HS-27A (cell line): ENCODE measurements at places on chromosomes 11 and 22.

GRCh38 chr11:43832536-43832935 is 48.1 kb upstream of the ALKBH3 start:
- peak; percentile 49 for DNase-seq

GRCh38 chr11:61781585-61781984 is 10.8 kb downstream of the TMEM258 start:
- no peak for DNase-seq

GRCh38 chr11:96940227-96940626 is 550.4 kb downstream of the JRKL start:
- no peak for DNase-seq

DNA sequence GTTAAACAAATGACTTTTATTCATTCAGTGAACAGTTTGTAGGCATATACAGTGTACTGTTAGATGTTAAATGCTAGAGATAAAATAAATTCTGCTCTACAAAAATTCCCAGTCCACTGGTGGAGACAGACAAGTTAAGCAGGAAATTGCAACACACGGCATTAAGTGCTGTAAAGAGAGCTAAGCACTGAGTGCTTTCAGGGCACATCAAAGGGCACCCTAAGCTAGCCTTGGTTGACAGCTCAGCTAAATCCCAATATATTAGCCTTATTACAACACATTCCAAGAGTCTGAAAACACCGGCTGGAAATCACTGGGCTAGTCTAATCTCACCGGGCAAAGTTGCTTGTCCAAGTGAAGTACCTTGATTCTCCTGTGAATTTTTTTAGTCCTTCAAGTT is 55.1 kb downstream of the NOX4 start:
- DNase-seq = no peak

GRCh38 chr22:32745251-32745995 is 56.1 kb upstream of the TIMP3 start:
- no peak for DNase-seq

DNA sequence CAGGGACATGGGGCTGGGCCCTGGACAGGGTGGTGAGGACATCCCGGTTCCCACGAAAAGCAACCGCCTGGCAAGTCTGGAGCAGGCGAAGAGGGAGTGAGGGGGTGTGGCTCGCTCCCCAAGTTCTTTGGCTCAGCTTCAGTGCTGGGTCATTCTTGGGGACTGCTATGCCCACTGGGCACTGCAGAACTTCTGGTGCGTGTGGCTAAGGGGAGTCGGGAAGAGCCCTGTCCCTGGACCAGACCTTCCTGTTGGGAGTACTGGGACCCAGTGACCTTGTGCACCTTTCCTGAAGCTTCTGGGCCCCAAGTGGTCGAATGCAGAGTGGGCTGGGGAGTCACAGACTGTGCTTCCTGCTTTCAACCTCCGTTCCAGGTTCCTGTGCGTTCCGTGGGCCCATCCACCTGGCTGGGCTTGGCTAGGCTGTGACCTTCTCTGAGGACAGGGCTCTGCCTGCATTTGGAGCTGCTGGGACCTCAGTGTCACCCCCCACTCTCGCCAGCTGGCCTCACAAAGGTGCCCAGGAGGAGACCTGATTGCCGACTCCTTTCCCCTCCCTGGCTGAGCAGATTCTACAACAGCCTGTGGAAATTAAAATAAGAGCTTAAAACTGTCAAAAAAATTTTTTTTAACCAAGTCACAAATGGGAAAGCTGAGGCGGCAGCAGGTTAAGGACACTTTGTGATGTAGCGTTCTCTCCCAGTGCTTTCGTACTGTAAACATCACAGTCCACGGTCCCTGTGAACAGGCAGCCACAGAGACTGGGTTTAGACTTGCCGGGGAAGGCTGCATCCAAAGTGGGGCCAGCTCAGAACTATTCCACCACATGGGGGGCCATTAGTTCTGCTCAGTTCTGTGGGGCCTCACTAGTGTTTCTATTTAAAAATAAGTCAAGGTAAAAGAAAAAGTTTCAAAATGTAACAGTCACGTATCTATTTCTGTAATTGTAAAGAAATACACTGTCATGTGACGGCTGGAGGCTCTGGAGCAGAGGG is 63.8 kb upstream of the WNT7B start:
- no peak for DNase-seq

DNA sequence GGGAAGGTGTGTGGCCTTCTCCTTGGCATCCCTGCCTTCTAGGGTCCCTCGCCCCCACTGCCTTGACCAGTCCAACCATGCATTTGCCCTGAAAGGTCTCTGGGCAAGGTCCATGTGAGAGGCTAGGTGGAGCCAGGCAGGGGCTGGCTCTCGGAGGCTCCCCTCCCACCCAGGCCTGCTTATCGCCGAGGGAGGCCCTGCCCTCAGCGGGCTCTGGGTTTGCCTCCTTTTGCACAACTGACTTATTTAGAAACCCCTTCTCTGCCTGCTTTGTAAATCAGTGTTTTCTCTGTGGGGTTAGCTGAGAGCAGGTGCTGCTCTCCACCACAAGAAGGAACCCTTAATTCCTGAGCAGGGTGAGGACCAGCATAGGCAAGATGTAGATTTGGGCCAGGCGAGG is 47.7 kb downstream of the CD82 start:
- no peak for DNase-seq

DNA sequence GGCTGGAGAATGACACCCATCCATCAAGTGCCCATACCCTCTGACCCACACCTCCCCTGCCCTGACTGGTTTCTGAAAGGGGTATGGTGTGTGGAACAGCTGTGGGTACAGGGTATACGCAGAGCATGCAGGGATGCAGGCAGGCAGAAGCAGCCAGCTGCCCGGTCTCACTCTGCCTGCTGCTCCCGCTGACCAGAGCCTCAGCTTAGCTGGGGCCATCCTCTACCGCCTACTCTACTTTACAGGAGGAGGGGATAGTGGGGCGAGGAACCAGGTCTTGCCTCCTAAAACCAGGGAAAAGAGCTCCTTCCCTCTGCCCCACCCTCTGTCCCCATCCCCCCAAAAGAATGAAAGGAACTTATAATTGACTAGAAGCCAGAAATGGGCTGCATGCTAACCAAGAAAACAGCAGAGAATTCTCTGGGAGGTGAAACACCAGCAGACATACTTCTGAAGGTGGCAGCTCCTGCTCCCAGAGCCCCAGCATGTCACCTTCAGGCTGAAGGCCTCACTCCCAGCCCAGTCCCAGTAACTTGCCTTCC is 13.0 kb upstream of the CHRM4 start:
- no peak for DNase-seq

GRCh38 chr11:117193130-117194020 is 5.8 kb upstream of the TAGLN start:
- DNase-seq = no peak

GRCh38 chr22:26323013-26323412 is 106.0 kb upstream of the ASPHD2 start:
- DNase-seq = no peak

- DNase-seq = no peak
These were observed 219.4 kb downstream of the CADM1 start for GRCh38 chr11:115284773-115285172.

DNA sequence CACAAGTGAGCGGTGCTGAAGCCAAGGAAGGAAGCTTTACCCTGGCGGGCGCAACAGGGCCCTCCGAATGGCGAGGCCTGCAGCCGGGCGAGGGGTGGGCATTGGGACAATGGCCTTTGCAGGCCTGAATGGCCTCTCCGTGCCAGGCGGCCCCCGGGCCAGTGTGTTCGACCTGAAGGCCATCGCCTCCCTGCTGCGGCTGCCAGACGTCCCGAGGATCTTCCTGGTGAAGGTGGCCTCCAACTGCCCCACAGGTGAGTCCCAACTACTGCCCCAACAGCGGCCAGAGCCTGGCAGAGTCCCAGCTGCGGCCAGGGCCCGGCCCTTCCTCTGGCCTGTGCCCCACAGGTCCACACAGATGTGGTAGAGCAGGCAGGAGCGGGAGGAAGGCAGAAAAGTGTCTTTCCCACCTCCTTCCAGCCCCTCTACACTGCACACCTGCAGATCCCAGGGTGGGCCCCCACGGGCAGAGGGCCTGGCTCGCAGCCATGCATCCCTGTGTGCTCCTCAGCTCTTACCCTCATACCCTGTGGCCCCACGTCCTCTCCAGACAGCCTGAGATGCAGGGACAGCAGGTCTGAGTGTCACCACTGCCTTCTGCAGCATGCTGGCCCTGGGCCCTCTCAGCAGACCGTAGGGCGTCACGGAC is 11.3 kb downstream of the PHLDA2 start:
- DNase-seq = no peak

DNA sequence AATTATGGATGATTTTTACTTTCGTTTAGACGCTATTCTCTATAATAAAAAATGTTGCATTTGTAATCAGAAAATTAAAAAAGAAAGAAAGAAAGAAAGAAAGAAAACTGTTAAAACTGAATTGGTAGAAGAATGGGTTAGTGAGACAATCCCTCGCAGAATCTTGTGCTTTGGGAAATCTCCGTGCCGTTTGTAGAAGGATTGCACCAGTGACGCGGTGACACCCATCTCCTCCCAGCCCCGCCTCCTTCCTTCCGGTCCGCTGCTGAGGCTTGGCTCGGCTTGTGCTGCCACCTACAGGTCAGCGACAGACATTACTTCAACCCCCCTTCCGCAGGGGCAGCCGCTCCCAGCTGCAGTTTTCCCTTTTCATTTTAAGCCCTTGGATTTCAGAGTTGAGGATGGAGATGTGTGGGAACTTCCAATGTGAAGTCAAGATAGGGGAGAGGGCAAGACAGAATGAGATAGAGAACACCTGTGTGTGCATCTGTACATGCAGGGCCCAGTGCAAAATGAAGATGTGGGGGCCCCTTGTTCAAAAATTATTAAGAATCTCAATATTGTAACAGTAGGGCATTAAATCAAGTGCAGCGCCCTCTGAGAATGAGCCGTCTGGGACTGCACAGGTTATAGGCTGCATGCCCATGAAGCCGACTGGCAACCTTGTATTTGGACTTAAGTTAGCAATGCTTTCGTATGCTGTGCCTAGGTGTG is 41.1 kb downstream of the TST start:
- peak; percentile 50 for DNase-seq

GRCh38 chr22:46761539-46762237 is 762 bp upstream of the TBC1D22A start:
- no peak for DNase-seq

- no peak for DNase-seq
These were observed 14.8 kb upstream of the P2RY2 start for GRCh38 chr11:73203322-73203721.

GRCh38 chr11:7485186-7486097 is at the start of gene OLFML1:
Gene OLFML1 (plus strand): TSS chr11:7485506. CDS start chr11:7485876, 370 bp downstream.
- DNase-seq = no peak

GRCh38 chr11:1160231-1161101 is 2.7 kb downstream of the MUC5AC start:
- DNase-seq = no peak

DNA sequence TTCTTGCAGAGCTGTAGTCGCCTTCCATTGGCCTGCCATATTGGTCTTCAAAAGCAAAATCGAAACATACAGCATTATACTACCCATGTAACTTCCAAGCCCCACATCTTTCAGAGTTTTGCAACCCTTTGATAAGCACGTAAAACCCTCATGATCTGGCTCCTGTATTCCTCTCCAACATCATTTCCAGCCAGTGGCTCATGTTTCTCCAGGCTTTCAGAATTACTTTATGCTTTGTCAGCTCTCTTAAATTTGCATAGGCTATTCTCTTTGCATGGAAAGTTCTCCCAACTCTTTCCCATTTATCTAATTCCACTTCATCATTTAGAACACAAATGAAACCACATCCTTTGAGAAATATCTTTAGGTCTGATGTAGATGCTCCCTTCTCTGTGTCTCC is 67.8 kb upstream of the DDI1 start:
- no peak for DNase-seq

DNA sequence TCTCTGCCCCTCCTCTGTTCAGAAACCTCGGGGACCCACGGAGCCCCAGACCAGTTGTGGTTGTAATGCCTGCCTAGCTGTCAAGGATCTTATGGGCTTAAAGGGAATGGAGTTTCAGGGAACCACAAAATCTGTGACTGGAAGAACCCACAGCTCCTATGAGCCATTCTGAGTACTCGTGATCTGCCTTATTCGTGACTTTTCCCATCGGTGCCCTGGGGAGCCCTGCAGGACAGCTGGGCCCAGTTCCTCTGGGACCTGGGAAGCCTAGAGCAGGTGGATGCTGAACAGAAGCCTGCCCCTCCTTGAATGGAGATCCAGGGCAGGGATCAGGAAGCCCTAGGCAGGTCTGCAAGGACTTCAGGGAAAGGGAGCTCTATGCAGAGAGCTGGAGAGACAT is 42.1 kb upstream of the TTC12 start:
- no peak for DNase-seq

GRCh38 chr11:117823946-117824420 is 561 bp downstream of the FXYD2 start:
- no peak for DNase-seq

- no peak for DNase-seq
These were observed 17.7 kb upstream of the FNBP4 start for GRCh38 chr11:47784785-47785381.

DNA sequence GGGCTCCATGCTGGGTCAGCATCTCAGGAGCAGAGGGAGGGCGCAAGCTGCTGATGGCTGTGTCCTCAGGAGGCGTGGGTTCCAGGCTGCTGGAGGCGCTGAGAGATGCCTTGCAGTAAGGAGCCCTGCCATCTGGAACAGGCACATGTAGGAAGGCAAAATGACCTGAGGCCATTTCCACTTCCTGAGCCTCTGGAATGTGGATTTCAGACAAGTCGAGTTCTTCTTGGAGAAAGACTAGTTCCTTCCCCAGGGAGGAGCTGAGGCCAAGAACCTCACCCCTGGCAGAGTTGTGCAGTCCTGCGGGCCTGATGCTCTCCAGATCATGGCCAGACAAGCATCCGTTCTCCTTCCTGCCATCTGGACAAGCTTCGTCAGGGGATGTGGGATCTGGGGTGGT is 19.3 kb downstream of the HPS4 start:
- no peak for DNase-seq

- DNase-seq = no peak
These were observed 14.3 kb upstream of the BCL9L start for GRCh38 chr11:118939953-118940598.

DNA sequence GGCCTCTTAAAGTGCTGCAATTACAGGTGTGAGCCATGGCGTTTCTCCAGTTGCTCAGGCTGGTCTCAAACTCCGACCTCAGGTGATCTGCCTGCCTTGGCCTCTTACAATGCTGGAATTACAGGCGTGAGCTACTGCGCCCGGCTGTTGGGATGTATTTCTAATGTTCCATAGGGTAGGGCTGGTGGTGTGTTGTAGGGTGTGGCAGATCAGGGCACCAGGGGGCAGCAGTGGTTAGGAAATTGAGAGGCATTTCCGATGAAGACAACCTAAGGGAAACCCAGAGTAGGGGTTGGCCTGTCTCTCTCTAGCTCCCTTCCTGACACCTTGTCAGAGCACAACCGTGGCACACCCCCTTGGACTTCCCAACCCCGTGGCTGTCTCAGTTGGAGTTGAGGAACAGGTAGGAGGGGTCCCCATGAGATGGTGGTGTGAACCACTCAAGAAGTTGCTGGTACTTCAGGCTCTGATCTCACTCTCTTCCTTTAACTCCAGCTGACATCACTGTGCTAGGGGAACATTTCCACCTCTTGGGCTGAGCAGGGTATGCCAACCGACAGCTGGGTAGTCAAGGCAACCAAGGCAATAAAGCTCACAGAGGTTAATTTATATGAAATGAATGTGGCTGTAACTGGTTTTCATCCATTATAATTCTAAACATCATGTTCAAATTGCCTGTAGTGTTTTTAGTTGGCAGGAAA is 33.0 kb downstream of the YWHAH start:
- peak; percentile 34 for DNase-seq

- DNase-seq = no peak
These were observed 829.3 kb downstream of the TBC1D22A start for GRCh38 chr22:47591709-47592108.

- no peak for DNase-seq
These were observed 27.5 kb downstream of the MACROD1 start for GRCh38 chr11:64138398-64138797.

- DNase-seq = no peak
These were observed 322.0 kb upstream of the LRRC4C start for GRCh38 chr11:41781441-41781840.
